ENCODE measurements at places on chromosomes 1 and 21. TPM values are rescaled to one million over a fixed set of nuclear protein-coding genes. Genes with fewer than 3 reads are reported as not detected.
A peak's percentile ranks its signal among the peaks of the same experiment; 100 is the strongest.

GRCh38 chr21:17931080-17931479, 111.9 kb upstream of the C21orf91 start:
- DNase-seq, result no peak

GRCh38 chr1:220680085-220680687, 10.0 kb upstream of the C1orf115 start:
- no peak for DNase-seq

DNA sequence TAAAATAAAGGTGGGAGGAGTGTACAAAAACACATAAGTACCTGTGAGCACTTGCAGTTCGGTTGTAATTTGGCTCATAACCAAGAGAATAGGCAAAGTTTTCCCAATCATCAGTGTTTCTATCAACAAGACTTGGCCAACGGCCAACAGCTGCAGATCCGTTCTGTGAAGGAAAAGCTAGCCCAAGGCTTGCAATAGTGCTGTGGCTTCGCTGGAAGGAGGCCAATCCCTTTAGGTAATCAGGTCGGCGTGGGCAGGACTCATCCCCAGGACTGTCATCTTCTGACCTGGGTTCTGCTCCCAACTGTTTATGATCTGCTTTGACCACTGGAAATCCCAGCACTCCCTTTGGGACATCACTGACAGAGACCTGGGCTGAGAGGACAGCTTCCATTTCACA, 107.8 kb downstream of the LYST start:
- no peak for DNase-seq

- peak; percentile 79 for DNase-seq
These were observed 44.9 kb downstream of the COL18A1 start for GRCh38 chr21:45449658-45450422.

GRCh38 chr1:97017895-97018294, 296.3 kb downstream of the PTBP2 start:
- DNase-seq, result no peak

ENAH gene
- total RNA-seq, result 434 TPM

DNA sequence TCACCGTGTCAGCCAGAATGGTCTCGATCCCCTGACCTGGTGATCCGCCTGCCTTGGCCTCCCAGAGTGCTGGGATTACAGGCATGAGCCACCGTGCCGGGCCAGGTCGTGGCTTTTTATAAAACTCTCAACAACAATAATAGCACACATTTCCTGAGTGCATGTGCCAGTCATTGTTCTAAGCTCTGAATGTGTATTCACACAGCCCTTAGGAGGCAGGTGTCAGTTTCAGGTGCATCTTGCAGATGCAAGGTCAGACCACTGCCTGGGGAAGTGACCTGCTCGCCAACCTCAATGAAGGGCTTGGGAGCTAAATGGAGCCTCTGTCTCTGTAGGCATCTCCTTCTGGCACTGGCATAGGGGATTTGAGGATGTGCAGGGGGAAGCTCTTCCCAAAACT, 1.6 kb upstream of the LEFTY2 start:
- no peak for DNase-seq

CD34 gene
- total RNA-seq, result 0.12 TPM

DNA sequence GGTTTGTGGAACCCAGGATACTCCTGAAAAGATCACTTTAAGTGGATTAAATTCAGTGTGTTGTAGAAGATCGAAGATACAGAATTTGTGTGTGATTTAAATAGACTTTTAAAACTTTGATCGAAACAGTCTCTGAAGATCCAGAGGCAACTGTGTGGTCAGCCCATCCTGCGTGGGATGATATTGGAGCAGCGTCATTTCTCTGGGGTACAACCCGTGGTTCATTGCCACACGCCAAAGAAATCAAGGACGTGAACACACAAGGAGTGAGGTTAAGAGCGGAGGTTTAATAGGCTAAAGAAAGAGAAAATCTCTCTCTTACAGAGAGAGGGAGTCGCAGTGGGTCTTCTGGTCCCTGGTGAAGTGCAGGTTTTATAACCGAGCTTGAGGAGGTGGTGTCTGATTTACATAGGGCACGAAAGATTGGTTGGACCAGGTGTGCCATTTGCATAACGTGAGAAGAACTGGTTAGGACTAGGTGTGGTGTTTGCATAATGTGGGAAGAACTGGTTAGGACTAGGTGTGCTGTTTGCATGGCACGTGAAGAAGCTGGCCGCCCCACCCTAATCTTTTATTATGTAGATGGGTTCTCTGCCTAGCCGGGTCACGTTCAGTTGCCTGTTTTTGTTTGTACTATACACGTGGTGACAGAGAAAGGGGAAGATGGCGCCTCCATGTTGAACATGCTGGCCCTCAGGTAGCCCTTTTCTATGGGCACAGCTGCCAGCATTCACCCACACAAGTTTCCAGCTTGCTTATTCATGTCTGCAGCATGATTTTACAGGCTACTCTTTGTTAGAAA, 82.3 kb downstream of the ADSS2 start:
- no peak for DNase-seq

DNA sequence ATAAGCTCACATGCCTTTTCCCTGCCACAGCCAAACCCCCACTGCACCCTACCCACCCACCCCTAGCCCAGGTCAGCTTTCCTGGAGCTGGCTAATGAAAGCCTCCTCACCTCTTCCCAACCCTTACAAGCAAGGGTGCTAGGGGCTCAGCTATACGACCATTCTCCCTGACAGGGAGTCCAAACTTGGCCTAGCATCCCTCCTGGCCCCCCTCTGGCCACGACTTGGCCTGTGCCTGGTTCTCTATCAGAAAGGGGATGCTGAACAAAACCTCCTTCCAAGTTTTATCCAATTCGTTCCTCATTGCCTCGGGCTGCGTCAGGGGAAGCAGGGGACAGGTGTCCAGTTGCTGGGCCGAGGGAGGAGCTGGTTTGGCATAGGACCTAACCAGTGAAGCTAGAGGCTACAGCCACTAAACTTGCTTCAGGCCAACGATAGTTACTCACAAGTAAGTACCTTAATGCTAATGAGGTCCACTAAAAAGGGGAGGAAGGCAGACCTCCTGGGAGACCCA, 8.6 kb downstream of the TMEM81 start:
- no peak for DNase-seq

GRCh38 chr1:61397935-61398334, 315.6 kb downstream of the NFIA start:
- DNase-seq, result no peak

S100A7A gene
- not detected for total RNA-seq

GRCh38 chr1:233361876-233362275, 34.4 kb downstream of the MAP3K21 start:
- no peak for DNase-seq

C1orf185 gene
- total RNA-seq, result not detected

DNA sequence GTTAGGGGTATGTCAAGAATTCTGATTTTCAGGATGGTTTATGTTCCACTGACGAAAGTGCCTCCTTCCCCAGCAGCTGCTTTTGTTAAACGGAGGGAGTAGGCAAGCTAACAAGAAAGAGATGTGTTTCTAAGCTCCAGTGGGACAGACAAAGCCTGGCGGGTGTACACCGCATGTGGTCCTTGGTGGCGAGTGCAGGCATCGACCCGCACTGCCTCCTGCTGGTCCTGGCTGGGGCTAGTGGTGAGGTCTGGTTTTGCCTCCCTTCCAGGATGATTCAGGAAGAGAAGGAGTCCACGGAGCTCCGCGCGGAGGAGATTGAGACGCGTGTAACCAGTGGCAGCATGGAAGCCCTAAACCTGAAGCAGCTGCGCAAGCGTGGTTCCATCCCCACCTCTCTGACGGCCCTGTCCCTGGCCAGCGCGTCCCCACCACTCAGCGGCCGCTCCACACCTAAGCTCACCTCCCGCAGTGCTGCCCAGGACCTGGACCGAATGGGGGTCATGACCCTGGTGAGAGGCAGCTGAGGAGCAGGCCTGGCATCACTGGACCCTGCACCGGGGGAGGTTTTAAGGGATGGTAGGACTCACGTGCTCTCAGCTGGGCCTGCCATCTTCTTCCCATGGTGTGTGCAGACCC, 29.0 kb downstream of the PPFIA4 start:
- no peak for DNase-seq

- DNase-seq, result no peak
These were observed 326.2 kb downstream of the DUSP10 start for GRCh38 chr1:221415651-221416050.

ESRRG gene
- not detected for total RNA-seq

DNA sequence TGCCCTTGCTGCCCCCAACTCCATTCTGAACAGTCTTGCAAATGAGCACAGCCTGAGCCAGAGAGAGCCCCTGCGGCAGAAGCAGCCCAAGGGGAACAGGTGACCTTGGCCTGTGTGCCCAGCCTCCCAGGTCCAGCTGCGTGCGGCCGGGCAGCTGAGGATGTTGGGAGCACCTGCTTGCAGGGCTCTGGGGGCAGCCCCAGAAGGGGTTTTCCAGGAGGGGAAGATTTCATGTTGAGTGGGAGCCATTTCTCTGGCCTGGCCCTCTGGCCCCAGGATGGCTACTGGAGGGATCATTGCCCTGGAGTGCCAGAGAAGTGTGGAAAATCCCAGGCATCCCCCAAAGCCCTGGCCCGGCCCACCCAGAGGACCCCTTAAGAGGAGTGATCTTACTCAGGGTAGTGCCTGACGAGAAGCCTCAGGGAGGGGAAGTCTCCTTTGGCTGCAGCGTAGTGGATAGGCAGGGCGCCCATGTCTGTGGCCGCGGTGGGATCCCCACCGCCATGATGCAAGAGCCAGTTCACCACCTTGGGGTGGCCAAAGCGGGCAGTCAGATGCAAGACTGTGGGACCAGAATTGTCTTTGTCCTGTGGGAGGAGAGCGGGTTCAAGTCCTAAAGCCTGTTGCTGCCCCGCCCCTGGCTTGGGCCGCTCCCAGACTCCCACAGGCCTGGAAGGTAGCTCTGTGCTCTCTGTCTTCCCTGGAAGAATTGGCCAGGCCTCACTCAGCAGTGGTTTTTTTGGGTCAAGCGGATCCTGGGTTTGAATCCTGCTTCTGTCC, 20.6 kb upstream of the RNU1-4 start:
- peak; percentile 83 for DNase-seq

SYCP1 gene
- not detected for total RNA-seq

Measured in chondrocyte (in vitro differentiated cells).